ENCODE measurements at places on chromosomes 3 and 15.
A peak's percentile ranks its signal among the peaks of the same experiment; 100 is the strongest.

- DNase-seq, result no peak
Measured at GRCh38 chr3:48562367-48563095, 1.1 kb downstream of the UCN2 start.

DNA sequence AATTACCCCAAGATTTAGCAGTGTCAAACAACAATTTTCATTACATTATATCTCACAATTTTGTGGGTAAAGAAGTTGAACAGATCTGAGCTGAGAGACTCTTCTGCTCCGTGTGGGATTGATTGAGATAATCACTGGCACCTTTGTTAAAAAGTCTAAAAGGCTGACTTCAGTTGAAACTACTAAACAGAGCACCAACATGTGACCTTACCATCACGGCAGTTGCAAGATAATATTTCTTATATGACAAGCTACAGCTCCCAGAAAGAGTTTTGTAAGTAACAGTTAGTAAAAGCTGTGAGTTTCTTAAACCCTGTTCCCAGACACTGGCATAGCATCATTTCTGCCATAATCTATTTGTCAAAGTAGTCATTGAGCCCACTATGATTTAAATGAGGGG is 25.0 kb downstream of the CGGBP1 start:
- peak; percentile 93 for DNase-seq

DNA sequence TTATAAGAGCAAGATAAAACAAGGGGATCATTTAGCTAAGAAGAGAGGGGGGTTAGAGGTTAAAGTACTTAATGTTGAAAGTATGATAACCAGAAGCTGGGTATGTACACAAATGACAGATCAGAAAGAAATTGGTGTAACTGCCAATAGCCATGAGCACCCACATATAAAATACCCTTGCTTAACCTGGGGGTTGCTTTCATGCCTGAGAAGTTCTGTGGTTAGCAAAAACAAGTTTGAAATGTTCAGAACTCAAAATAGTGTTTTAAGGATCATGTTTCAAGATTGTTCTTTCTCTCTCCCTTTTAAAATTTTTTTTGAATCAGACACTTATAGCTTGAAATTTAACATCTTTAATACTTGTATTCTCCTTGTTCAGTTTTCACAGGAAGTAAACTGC is 321.4 kb upstream of the GBE1 start:
- no peak for DNase-seq

DNA sequence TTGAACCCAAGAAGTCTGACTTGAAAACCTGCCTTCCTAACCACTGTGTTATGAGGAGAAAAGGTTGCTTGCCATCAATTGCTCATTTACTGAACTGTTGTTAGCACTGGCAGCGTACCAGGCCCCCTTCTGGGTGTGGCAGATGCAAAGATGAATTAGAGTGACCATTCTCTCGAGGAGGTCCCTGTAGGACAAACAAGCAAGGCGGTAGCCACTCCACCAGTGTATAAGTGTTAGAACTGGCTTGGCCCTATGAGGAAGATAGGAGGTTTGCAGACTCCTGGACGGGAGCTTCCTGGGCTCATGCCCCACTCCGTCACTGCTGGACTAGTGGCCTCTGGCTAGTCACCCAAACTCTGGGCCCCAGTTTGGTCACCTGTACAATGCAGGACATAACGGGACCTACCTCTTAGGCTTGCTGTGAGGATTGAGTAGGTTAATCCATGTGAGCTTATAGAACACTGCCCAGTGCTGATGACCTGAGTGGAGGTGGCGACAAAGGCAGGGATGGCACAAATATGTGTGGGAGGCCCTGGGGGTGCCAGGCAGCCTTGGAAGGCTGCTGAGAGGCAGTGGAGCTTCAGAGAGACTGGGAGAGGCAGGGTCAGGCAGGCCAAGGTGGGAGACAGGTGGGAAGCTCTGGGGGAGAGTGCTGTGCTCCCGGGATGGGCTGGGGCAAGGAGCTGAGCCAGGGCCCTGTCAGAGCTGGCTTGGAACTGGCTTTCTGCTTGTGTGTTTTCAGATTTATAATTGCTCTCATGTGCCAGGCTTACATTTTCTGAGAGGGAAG is 145.9 kb downstream of the DNAJB8 start:
- no peak for DNase-seq

DNA sequence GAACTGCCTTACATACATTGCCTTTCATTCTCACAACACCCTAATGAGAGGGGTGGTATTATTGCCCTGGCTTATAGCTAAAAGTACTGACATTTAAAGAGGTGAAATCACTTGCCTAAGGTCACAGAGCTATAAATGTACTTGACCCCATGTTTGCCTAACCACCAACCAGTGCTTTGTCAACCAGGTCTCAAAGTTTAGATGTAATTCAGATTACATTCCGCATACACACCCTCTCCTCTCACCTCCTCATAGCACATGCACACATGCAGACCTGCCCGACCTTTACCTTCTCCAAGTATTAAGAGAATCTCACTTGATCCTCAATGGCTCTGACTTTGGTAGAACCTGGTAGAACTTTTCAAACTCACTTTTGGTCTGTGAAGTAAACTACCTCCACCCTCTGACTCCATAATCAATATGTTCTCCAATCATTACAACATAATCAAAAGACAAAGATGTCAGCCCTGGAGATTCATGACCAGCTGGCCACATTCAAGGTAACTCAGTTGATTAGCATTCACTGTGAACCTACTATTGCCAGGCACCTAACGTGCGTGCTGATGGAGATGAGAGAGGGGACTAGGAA is 63.2 kb upstream of the HES1 start:
- DNase-seq, result no peak

- DNase-seq, result no peak
Measured at GRCh38 chr15:59434481-59434880, 3.5 kb upstream of the FAM81A start.

DNA sequence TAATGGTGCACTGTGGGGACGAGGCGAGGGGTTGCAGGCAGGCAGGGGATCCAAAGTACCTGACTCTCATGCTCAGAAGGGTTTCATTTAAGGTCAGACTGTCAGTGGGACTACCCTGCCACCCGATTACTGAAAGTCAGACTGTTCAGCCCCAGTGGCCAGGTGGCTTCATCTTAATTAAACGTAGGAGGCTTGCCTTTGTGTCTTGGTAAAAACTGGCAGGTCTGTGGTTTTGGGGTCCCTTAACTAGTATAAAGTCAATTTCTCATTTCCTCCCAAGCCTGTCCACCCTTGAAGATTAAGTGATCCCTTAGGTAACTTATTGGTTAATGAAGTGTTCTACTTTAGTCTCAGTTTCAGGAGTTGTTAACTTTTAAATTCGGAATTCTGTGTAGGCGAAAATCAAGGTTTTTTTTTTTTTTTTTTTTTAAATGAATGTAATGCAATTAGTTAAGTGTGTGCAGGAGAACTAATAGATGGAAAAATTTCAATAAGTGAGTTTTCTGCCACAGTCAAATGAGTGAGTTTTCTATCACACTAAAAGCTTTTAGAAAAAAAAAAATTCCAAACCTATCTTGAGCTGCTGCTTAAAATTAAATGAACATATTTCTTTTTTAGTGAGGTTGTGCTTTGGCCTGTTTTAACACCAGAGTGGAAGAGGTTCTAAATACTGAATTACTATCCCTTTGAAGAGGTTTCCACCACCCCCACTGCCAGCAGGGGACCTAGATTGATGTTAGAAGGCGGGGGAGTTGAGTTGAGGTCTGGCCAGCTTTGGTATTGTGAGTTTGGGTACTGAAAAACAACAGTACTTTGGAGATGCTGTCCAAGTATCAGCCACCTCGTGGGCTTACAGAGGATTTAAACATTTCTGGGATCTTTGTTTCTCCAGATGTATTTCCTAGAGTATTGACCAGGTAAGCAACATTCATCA is 15.2 kb downstream of the ITPR1 start:
- no peak for DNase-seq

- DNase-seq, result no peak
Measured at GRCh38 chr3:9452417-9452816, 55.0 kb downstream of the SETD5 start.

DNA sequence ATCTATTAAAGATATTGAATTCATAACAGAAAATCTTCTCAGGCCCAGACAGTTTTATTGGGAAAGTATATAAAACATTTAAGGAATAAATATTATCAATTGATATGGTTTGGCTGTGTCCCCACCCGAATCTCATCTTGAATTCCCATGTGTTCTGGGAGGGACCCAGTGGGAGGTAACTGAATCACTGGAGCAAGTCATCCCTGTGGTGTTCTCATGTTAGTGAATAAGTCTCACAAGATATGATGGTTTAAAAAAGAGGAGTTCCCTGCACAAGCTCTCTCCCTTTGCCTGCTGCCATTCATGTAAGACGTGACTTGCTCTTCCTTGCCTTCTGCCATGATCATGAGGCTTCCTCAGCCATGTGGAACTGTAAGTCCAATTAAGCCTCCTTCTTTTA is 160.5 kb downstream of the ANO10 start:
- no peak for DNase-seq

DNA sequence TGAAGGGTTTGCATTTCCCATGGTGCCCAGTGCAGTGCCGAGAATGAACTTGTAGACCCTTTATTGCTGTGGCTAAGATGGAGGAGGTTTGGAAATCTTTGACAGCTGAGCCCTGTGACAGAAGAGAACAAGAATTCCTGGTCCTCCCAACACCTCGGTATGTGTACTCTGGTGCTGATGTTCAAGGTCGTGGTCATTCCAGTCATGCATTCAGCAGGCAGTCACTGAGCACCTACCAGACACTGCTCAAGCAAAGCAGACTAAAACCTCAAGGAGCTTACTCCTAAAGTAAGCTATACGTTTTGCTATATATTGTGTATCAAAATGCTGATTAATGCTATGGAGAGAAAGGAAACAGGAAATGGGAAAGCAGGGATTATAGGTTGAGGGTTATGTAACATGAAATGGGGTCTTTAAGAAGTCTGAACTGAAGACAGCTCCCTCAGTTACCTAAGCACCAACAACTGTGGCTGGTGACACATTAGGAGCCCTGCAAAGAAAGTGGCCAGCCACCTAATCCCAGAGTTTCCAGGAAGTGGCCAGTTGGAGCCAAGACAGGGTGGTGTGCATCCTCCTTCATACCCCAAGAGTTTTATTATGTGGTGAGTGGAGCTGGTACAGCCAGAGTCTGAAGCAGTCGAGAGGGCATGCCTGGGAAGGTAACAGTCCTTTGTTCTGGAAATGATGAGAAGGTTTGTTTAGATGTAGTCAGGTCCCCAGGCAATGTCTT is 65.0 kb downstream of the CCNL1 start:
- no peak for DNase-seq

GRCh38 chr15:95168152-95168551 is 936.8 kb downstream of the MCTP2 start:
- DNase-seq, result no peak

- no peak for DNase-seq
Measured at GRCh38 chr15:56988219-56988618, 69.8 kb downstream of the TCF12 start.

Measured in COLO829 (cell line).